NCI-H1694 (cell line): ENCODE measurements at places on chromosomes 6 and 20.
A peak's percentile ranks its signal among the peaks of the same experiment; 100 is the strongest.

- DNase-seq, result peak; percentile 41
Measured at GRCh38 chr6:134464690-134465411, 146.9 kb upstream of the SGK1 start.

DNA sequence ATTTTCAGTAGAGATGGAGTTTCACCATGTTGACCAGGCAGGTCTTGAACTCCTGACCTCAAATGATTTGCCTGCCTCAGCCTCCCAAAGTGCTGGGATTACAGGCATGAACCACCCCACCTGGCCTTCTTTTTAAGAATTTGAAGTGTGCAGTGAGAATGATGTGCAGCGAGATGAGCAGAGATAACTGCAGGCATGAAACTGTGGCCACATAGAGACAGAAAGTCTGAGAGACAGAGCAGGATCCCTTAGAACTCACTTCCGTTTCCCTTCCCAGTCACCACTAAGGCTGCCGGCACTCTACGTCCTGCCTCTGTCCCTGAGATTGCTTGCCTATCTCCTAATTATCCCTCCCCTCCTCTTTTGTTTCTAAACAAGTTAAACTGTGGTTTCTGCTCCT is 27.2 kb downstream of the IL22RA2 start:
- no peak for DNase-seq

- no peak for DNase-seq
Measured at GRCh38 chr20:57469418-57470211, 55.3 kb downstream of the CTCFL start.

DNA sequence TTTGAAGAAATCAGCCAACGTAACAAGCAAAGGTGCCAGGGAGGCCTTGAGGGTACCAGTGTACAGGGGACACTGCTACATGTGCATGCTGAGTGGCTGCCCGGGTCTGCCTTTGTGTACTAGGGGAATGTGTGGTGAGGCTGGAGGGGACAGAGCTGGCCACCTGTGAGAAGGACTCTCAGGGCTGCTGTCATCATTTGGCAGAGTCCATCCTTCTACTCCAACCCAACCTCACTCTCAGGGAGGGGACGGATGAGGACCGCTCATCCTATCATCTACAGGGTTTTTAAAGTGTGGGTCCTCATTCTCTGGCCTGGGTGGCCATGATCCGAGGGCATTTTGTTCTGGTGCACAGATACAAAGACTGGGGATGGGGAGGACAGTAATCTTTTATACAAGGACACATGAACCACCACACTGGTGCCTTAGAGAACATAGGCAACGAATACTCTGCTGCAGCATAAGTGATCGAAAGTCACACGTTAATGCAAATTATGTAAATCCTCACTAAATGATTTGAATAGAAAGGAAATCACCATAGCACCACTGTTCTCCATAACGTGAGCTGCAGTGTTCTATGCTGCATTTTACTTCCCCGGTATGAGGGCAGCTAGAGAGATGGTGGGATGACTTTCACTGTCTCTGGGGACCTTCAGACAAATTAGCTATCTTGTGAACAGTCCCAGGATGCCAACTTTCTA is 181.4 kb downstream of the GMPR start:
- DNase-seq, result no peak

DNA sequence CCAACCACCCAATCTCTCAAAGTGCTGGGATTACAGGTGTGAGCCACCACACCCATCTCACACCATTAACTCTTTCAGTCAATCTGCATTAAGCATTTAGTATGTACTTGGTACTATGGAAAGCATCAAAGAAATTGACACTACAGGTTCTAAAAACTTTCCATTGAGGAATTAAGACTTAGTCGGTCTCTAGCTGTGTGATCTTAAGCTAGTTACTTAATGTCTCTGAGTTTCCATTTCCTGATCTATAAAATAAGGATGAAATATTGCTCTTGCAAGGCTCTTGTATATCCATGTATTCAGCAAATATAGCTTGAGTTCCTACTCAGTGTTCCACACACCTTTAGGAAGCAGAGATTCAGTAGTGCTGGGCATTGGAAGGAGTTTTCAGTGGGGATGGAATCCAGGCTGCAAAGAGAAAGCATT is 48.9 kb upstream of the NCOA3 start:
- DNase-seq, result no peak

GRCh38 chr6:90111387-90111786 is 185.3 kb downstream of the BACH2 start:
- DNase-seq, result no peak

GRCh38 chr20:4161401-4162251 is 146.3 kb upstream of the RNF24 start:
- no peak for DNase-seq

GRCh38 chr6:90293319-90293953 is 3.2 kb downstream of the BACH2 start:
- DNase-seq, result peak; percentile 79

DNA sequence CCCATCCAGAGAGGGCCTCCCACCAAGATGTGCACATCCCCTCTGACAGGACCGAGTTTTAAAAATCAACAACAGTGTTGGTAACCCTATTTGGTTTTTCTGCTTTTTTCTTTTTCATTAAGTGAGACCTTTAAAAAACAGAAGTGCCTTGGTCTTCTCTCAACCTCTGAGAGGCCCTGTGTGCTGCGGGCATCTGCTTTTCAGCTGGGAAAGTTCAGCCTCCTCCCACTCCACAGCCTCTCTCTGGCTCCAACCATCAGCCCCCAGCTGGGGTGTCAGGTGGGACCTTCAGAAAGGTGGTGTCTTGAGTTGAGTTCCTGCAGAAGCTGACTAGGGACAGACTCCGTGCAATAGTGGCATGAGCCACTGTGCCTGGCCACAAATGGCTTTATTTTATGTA is 64.6 kb upstream of the ZMYND8 start:
- DNase-seq, result no peak

- no peak for DNase-seq
Measured at GRCh38 chr20:8449123-8449522, 317.1 kb downstream of the PLCB1 start.

DNA sequence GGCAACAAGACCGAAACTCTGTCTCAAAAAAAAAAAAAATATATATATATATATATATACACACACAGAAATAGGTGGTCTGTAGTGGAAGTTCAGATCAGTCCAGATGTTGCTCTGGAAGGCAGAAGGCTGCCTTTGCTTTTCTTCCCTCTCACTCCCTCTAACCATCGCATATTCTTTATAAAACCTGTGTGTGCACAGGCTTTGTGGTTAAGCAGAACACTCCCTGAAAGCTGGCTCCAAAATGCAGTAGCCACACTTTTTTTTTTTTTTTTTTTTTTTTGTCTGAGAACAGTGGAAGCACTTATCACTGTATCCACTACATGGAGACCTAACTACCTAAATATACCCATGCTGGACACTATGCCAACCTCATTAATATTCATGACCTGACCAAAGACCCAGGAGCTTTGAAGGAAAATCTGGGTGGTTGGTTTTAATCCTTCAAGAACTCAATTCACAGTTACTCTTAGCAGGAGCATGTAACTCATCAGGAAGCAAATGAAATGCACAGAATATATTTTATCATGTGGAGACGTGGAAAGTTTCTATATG is 20.0 kb upstream of the GFOD1 start:
- DNase-seq, result no peak

DNA sequence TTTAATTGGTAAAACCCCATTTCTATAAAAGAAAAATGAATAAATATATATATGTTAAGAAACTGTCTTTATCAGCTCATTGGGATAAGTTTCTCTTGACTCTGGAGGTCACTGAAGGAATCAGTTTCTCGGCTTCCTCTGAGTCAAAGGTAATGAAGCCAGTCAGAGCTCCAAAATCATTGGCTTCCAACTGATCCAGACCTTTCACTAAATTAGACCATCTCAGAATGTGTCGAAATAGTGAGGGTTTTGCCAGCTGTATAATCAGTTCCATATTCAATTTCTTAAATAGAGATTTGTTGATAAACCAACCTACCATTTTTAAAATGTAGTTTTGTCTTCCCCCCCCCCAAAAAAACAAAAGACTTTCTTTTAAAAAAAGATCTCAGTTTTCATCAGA is 60.5 kb upstream of the SRSF6 start:
- DNase-seq, result no peak

GRCh38 chr6:149755300-149756260 is 6.0 kb downstream of the PCMT1 start:
- DNase-seq, result no peak

DNA sequence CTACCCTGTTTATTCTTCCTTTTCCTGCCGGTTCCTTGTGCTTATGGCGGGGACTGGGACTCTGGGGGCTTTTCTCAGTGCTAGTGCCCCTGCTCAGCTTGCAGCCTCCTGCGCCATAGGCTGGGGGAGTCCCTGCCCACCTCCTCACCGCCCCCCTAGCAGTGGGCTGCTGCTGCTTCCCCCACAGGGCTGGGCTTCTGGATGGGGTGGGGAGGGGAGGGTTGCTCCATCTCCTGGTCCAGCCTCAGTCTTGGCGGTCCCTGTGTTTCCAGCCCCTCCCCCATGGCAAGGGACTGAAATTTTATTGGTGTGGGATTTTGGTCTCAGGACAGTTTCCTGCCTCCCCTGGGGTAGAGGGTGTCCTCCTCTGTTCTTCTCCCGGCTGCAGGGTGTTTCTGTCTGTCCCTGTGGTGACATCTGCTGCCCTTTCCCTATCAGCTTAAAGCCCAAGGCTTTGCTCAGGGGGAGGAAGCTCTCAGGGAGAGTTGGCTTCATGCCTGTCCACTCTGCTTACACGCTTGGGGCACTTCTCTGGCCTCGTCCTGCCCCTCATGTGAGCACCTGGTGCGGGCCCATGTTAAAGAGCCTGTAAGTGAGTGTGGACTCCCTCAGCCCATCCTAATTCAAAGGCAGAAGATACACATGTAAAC is 100.6 kb downstream of the HIVEP1 start:
- no peak for DNase-seq

- no peak for DNase-seq
Measured at GRCh38 chr6:55818482-55818881, 56.9 kb downstream of the BMP5 start.

DNA sequence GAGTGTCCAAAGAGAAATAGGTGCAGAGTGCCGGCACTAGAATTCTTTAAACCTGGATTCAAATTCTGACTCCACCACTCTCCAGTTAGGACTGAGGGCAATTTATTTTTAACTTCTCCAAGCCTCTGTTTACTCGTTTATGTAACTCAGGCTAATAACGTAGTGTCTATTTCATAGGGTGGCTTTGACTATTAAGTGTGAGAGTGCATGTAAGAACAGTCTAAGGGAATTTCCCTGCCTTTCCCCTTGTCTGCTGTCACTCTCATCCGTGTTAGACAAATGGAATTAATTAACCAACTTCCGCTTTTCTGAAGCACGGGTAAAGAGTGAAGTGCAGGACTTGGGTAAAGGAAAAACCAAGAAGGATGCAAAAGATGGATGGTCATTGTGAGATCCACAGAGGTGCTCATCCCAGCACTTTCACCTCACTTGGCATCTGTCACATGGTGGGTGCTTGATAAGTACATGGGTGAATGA is 4.1 kb upstream of the ZKSCAN8 start:
- DNase-seq, result no peak

DNA sequence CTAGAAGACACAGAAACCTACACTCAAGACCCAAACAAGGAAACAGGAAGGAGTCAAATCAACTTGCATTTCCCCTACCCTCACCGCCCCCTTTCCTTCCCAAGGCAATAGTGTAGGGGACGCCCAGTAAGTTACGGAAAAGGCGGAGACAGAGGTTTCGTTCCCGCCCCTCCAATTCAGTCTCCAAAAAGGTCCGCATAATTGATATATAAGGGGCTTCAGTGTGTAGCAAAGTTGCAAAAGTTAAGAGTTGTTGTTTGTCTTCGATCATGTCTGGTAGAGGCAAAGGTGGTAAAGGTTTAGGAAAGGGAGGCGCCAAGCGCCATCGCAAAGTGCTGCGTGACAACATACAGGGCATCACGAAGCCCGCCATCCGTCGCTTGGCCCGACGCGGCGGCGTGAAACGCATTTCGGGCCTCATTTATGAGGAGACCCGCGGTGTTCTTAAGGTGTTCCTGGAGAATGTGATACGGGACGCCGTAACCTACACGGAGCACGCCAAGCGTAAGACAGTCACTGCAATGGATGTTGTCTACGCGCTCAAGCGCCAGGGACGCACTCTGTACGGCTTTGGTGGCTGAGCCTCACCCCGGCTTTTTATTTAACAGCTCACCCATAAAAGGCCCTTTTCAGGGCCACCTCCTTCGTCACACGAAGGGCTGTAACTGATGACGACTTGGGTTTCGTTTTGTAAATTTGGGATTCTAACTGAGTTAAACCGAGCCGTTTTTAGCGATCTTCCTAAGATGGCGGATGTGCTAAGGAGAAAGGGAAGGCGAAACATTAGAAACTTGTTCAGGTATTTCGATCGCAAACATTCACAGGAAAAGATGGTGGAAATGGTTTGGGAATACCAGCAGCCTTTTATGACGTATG is 124.6 kb upstream of the BTN3A2 start:
- no peak for DNase-seq

DNA sequence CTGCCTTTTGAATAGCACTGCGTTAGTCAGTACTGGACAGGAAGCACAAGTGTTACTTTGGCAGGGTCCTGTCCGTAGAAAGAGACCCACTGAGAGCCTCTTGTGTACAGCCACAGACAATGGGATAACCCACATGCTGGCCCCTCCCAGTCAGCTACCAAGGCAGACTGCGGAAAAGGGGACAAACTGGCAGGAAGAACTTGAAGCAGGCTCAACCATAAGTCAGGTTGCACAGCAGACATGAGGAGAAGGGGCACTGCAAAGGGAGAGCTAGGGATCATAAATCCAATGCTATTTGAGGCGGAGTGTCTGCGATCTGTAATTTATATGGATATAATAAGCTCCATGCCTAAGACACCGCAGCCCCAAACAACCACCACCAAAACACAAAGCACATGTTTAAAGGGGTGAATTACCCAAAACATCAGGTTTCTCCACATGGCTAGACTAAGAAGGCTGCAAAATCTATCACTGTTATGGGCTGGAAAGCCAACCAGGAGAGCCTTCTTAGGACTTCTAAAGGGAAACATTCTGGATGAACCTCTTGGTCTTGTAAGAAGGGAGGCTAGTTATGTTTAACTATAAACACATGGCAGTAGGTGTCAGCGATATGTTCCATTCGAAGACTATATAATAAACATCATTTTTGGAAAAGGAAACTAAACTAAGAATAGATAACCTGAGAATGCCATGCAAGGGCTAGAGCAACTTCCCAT is 141.7 kb downstream of the BACH2 start:
- DNase-seq, result no peak

DNA sequence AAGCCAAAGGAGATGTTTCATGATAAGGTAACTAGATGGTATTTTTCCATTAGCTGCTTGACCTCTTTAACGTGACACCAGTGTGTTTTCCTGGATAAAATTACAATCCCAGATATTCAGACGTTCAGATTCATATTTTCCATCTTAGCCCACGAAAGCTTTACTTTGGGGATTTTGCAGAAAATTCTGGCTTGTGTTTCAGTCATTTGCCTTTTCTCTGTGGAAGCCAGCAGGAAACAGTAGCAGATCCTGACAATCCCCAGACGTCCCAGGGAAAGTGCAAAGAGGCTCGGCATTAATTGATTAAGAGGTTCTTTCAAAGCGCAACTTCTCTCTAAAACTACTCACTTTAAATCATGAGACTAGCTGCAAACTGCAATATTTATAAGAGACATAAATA is 243.6 kb downstream of the UST start:
- no peak for DNase-seq

GRCh38 chr6:3671382-3671781 is 80.1 kb downstream of the PXDC1 start:
- no peak for DNase-seq

- DNase-seq, result no peak
Measured at GRCh38 chr20:24996449-24997377, 4.2 kb upstream of the APMAP start.
